ENCODE measurements at places on chromosomes 5 and 9.
A peak's percentile ranks its signal among the peaks of the same experiment; 100 is the strongest.

- no peak for DNase-seq
These were observed 101.2 kb downstream of the HMHB1 start for GRCh38 chr5:143913008-143913752.

DNA sequence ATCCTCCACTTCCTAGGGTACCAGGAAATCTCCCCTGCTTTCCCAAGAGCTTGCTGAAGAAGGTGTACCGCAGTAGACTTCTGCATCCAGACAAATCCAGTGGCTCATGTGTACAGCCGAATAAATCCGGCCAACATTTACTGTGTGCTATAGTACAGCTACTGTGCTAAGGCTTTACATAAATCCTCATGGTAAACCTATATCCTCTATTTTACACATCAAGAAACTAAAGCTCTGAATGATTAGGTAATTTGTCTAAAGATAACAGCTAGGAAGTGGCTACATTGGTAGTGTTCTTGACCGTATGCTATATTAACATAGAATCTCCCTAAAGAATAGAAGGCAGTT lies 511 bp upstream of the WDR41 start:
- no peak for DNase-seq

GRCh38 chr9:126526218-126527108 lies 87.3 kb upstream of the LMX1B start:
- no peak for DNase-seq

DNA sequence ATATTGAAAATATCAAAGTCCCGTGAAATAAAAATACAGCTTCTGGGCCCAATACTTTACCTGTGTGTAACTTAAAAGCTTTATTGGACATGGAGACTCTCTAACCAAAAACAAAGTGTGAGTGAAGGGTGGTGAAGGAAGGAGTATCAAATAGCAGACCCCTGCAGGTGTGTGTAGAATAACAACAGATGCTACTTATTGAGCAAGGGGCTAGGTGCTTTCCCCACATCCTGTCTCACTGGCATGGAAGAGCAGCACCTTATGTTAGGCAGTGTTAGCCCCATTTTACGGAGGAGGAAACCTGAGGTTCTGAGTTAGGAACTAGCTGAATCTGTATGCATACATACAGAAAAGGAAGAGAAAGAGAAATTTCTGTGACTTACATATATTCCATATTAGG lies 21.8 kb downstream of the SLIT3 start:
- no peak for DNase-seq

- DNase-seq: no peak
These were observed 18.6 kb downstream of the ARPC5L start for GRCh38 chr9:124880501-124880900.

DNA sequence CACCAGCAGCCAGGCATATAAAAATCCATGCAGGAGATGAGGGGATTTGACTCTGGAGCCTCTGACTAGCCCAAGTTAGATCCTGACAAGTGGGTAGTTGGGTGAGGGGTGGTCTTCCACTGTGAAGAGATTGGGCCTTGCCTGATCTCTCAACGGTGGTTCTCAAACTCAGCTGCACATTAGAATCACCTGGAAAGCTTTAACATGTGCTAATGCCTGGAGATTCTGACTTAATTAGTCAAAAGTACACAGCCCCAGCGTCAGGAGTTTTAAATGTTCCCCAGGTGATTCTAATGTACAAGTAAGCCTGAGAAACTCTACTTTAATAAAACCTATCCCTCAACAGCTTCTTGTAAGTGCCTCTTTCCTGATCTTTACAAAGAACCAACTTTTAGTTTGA lies 57.5 kb downstream of the GCNT4 start:
- DNase-seq: no peak

DNA sequence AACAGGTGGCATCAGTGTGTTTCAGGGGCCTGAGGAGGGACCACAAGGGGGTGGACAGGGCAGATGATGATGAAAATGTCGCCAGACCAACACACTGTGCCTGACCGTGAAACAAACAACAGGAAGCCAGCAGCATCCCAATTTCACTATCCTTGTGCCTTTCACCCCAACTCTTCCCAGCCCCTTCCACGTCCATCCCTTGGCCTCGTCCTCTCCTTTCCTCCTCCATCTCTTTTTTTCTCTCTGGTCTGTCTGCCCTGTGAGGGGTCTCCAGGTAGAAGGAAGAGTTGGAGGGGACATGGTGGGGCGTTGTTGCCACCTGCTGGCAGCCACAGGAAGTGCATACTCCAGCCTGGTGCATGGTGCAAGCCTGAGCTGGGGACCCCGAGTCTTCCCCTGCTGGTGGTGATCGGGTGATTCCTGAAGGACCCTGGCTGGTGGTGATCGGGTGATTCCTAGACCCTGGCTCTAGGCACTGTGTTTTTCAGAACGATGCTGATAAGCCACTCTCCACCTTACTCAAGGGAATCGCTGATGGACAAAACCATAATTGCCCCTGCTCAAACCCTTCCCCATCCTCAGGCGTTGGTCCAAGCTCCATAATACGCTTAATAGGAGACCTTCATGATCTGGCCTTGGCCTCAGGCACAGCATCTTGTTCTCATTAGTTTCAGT lies 21.7 kb upstream of the NSD1 start:
- peak; percentile 67 for DNase-seq

DNA sequence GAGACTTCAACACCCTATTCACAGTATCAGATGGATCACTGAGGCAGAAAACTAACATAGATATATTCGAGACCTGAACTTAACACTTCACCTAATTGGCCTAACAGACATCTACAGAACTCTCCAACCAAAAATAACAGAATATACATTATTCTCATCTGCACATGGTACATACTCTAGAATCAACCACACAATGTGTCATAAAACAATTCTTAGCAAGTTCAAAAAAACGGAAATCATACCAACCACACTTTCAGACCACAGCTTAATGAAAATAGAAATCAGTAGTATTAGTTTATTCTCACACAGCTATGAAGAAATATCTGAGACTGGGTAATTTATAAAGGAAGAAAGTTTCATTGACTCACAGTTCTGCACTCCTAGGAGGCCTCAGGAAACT lies 387.9 kb downstream of the DEPDC1B start:
- no peak for DNase-seq

DNA sequence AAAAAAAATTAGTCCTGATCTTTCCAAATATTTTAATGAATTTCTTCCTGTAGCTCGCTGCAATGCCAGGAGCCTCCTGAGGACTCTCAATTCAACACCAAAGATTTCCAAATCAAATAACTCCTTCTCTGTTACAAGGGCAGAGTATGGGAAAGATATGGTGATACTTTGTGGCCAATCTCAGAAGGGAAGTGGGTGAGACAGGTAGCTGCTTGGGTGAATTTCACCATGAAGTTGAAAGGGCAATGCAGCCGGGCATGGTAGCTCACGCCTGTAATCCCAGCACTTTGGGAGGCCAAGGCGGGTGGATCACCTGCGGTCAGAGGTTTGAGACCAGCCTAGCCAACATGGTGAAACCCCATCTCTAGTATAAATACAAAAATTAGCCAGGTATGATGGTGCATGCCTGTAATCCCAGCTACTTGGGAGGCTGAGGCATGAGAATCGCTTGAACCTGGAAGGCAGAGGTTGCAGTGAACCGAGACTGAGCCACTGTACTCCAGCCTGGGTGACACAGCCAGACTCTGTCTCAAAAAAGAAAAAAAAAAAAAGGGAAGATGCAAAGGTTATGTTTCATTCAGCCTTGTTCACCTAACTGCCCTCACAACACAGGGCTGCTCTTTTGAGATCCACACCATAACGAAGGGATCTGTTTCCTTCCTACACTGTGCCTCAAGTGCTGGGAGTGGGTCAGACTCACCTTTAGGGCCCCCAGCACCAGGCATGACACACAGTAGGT lies 58.6 kb downstream of the PTPN3 start:
- DNase-seq: no peak

GRCh38 chr9:93061791-93062763 lies 3.6 kb downstream of the SUSD3 start:
- DNase-seq: no peak

GRCh38 chr5:132221781-132222648 lies 5.6 kb downstream of the P4HA2 start:
- peak; percentile 91 for DNase-seq

All from left hindlimb (tissue), 1 donor.